Stimulated activated naive CD4-positive, alpha-beta T cell (primary cell): ENCODE measurements at places on chromosomes 1 and 21.

DNA sequence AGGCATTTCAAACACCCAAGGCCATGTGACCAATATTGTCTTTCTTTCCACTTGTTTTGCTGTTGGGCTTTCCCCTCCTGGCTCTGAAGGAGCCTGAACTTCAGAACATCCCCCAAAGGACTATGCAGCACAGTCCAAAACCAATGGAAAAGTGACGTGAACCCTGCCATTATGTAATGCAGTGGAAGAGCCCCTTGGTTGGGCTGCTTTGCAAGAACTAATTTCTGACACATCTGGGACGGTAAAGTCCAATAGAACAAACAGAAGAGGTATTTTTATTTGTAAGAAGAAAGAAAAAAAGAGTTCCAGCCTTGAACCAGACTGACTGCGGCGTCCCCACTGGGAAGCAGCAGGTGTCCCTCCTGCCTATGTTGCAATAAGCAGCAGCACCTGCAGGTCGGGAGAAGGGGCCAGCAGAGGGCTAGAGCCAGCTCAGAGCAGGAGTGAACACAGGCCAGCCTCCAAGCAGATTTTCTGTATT, 116.7 kb downstream of the CDC7 start:
- peak; percentile 7 for DNase-seq

DNA sequence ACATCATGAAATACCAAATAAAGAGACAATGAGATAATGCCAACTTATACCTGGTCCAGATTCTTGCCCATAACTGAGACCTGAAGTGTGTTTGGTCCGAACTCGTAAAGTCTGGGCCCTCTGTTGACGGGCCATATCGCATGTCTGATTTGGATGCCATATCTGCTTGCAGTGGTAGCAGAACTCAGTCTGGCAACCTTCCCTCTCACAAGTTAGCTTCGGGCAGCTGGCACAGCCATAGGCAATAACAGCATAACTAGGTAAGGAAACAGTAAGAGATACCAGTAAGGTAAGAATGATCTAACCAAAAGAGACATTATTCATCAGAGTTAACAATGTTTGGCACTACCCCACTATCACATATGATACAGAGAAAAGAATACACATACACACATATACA, 15.1 kb downstream of the RNF19B start:
- no peak for DNase-seq

DNA sequence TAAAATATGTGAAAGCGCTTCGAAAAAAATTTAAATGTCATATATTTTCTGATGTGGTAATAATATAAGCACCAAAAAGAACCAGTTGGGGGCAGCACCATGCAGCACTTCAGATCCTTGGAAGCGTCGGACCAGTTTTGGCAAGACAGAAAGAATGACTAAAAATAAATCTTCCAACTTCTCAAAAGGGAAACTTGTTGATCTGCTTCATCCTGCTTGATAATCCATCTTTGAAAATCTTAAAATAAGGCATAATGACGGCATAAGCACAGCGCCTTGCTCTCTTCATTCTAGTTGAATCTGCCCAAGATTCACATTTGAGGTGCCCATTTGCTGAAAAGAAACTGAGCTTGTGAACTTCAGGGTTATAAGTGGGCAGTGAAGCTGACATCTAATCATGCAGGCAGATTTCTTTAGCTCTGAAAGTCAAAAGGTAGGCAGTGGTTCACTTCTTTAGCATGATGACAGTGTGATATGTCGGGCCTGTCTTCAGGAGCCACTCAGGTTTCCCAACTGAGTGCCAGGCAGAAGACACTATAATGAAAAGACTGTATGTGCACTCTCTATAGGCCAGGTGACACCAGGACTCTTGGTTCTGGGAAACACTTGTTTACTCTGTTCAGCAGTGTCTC, 19.8 kb upstream of the MUTYH start:
- DNase-seq, result peak; percentile 9

DNA sequence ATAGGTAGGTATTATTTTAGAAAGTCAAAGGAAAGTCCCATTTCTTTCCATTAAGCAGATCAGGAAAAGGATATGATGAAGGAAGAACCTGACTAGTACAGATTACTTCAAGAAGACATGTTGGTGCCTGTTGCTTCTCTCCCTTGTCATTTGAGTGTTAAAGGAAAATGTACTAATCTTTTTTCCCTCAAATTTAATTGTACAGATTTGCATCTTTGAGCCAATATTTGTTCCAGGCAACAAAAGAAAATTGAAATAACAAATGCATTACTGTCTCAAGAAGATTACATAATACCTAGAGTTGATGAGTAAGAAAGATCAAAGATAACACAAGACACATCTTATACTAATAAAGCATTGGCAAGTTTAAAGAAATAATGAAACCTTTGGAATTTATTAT, 566.9 kb upstream of the ZP4 start:
- no peak for DNase-seq

DNA sequence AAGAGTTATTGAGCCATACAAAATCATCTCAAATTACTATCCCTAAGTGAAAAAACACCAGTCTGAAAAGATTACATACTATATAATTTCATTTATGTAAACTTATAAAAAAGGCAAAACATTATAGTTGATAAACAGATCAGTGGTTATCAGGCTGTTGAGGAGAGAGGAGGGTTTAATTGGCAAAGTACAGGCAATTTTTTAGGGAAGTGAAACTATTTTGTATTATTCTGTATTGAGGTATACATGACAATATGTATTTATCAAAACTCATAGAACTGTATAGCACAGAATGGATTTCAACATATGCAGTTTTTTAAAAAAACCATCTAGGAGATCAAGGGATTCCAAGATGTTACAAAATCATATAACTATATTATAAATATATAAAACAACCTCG, 403.7 kb downstream of the LTN1 start:
- no peak for DNase-seq

- no peak for DNase-seq
These were observed 12.3 kb downstream of the FAM3B start for GRCh38 chr21:41328660-41329607.

DNA sequence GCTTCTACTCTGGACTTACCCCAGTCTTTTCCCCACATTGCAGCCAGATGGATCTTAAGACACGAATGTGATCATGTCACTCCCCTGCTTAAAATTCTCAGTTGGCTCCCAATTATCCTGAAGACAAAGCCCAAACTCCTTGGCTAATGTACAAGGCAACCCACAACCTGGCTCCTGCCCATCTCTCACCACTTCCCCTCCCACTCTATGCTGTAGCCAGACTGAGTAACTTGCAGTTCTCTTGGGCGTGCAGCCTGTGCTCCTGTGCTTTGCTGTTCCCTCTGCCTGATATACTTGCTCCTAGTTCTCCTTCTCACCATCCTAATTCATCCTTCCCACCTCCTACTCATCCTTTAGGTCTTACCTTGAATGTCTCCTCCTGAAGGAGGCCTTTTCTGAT, 56.2 kb downstream of the LGR6 start:
- no peak for DNase-seq

DNA sequence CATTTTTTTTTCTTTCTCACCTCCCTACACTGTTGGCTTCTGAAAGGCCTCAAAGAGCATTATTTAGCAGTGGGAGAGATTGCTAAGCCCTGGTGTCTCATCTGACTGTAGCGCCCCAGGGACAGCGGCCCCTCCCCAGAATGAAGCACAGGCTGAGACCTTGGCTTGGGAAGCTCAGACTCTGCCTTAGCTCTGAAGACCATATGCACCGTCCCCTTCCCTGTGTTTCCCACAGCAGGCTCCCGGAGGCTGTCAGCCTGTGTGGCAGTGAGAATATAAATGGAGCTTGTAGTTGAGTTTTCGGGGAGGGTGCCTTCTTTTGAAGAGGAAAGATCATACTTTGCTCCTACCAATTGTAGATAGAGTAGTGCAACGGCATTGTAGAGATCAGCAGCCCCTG, 25.3 kb downstream of the SMYD2 start:
- no peak for DNase-seq

DNA sequence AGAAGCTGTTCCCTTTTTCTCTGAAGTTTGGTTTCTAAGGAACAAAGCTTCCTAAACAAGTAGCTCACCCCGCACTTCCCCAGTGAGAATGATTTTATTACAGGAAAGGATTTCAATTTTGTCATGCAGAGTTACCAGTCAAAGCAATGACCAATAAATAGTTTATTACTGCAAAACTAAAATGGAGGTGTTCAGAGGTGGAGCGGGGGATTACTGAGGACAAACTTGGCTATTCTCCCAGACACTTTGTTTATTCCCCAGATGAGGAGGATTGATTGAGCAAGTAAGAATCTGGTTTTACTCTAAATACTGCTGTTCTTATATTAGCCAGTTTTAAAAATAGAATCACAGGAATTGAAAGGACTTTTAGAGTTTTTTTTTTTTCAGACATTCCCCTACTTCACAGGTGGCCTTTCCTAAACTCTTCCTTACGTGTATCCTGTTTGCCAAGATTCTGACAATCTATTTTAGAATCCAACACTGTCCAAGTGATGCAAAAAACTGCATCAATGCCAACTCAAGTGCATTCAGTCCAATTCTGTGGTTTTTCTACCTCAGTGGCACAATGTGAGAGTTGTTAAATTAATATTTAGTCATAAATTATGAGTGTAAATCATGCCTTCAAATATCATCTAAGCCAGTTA, 136.1 kb downstream of the TNFSF18 start:
- no peak for DNase-seq

- peak; percentile 72 for DNase-seq
These were observed 543 bp downstream of the KRTAP12-4 start for GRCh38 chr21:44653656-44654575.

- DNase-seq, result no peak
These were observed 59.3 kb upstream of the GNG12 start for GRCh38 chr1:67892476-67893125.

GRCh38 chr1:161068306-161069234, 1.1 kb downstream of the ARHGAP30 start:
- DNase-seq, result peak; percentile 65

GRCh38 chr1:238232084-238232710, 341.5 kb upstream of the ZP4 start:
- no peak for DNase-seq

DNA sequence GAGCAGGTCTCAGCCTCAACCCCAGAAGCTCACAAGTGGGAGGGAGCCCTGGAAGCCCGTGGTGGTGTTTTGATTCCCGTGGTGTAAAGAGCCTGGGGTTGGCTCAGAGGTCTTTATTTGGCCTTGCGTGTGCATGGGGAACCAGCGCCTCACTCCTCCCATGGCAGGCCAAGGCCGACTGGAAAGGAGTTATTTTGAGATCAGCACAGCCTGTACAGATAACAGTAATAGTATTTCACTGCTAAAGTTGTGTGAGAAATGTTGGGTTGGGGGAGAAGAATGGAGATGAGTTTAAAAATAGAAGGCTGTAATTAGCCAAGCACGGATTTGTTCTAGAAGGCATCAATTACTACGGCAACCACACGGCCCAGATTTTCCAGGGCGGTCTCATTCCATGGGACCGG, 186.5 kb downstream of the DYRK1A start:
- DNase-seq, result no peak

- DNase-seq, result no peak
These were observed 72.9 kb upstream of the ZNF678 start for GRCh38 chr1:227490478-227490877.

DNA sequence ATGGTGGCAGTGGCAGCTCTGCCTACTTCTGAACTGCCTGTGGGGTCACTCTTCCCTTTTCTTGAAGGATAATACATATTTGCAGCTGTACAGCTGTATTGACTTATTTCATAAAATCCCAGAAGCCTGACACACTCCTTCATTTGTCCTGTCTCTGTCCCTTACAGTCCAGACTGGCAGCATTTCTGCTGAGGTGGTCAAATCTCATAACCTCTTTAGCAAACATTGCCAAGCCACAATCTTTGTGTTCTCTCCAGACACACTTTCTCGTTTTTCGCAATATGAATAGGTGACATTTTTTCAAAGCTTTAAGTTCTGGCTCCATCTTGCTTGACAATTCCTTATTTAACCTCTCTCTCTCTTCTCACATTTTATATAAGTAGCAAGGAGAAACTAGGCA, 15.2 kb downstream of the LY9 start:
- DNase-seq, result no peak

GRCh38 chr1:44401256-44402228, 3.5 kb upstream of the RNF220 start:
- no peak for DNase-seq

GRCh38 chr1:93414749-93415148, 33.2 kb upstream of the FNBP1L start:
- DNase-seq, result no peak

DNA sequence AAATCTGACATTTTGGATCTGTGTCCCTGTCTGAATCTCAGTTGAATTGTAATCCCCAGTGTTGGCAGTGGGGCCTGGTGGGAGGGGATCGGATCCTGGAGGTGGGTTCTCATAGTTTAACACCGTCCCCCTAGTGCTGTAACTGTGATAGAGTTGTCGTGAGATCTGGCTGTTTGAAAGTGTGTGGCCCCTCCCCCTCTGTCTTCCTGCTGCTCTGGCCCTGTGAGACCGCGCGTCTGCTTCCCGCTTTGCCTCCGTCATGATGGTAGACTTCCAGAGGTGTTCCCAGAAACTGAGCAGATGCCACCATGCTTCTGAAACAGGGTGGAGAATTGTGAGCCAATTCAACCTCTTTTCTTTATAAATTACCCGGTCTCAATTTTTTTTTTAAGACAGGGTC, 25.0 kb downstream of the AGPAT3 start:
- no peak for DNase-seq
